Natural killer cell treated with Interleukin-12 subunit alpha and Interleukin-12 subunit beta and Interleukin-15 and Interleukin-18, amount 100 ng/mL, for 72 hours (primary cell): ENCODE measurements at places on chromosomes 1 and 21.

GRCh38 chr1:41740630-41741239 is 178.0 kb downstream of the HIVEP3 start:
- DNase-seq: no peak

DNA sequence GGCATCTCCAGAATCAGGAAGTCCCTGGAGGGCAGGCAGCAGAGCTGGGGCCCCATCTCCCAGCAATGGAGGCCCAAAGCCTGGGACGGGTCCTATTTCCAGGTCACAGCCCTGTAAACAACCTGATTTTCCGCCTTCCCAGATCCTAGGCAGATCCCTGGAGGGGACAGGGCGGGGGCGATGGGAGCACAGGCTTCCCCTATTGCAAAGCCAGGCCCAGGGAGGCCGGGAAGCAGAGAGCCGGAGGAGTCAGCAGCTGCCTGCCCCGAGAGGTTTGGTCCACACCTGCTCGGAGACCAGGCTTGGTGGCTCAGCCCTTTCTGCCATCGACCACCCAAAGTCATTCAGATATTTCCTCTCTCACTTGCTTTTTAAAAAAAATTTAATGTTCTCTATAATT is 29.2 kb downstream of the CASZ1 start:
- no peak for DNase-seq

DNA sequence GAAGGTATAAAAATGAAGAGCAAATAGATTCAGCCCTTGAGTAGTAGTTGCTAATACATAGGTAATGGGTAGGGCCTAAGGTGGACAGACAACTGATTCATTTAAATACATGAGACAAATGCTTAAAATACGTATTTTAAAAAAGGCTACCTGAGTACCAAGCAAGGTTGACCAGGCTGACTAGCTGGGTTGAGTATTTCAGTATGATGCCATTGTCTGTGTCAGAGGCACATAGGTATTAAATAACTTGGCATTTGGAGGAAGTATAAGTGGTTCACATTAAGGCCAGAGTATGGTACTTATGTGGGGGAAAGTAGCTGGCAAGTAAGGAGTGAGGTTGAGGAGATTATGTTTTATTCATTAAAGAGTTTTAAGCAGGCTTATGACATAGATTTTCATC is 19.4 kb downstream of the NEK7 start:
- no peak for DNase-seq

DNA sequence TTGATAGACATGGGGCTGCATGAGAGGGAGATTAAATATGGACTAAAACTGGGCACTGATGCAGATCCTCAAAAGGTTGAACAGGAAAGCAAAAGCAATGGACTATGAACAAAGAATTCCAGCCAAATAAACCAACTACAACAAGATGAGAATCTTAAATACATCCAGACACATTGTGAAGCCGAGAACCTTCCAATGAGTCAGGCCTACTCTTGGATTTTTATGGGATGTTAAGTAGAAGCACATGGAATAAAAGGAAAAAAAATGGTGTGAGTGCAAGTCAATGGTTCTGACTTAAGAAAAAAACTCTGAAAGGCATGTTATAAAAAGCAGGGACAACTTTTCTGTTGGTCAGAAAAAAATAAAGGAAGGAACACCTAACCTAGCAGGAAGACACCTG is 227.2 kb downstream of the DPYD start:
- no peak for DNase-seq

DNA sequence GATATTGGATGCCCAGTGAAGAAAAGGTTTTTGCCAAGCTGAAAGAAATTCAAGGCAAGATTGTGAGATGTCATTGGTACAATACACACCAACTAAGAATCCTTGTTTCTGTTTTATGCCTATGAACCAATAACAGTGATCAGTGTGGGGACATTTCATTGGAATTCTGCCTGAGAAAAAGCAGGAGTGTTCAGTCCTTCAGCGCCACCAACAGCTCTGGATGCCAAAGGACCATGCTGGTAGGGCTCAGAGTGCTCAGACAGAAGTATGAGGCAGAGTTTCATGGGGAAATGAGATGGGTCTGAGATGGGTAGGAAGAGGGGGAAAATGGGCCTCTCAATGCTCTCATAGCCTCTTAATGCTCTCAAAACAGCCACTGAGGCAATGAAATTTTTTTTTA is 56.5 kb downstream of the GABPA start:
- no peak for DNase-seq

- DNase-seq: no peak
Measured at GRCh38 chr1:46557403-46557802, 6.0 kb upstream of the KNCN start.

DNA sequence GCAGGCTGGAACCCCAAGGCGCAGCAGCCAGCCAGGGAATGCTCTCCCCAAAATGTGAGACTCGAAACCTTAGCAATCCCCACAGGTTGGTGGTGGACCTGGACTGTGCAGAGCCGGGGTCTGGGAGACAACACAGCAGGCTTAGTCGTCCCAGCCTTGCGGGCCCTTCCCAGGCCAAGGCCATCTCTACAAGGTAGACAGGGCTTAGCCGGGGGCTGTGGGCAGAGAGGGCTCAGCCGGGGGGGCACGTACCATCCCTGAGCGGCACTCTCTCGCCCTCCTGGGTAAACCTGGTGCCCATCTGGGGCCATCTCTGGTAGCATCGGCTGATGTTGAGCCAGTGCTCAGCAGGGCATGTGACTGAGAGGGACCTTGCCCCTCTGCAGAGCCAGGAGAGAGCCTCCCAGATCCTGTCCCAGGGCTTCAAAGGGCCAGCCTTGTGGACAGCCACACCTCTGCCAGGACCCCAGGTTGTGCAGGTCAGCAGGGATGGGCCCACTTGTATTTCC is 2.2 kb upstream of the ACTRT2 start:
- no peak for DNase-seq

- DNase-seq: no peak
Measured at GRCh38 chr1:71882637-71883036, 399.7 kb downstream of the NEGR1 start.

- DNase-seq: no peak
Measured at GRCh38 chr1:229266274-229266673, 4.6 kb upstream of the RAB4A start.

DNA sequence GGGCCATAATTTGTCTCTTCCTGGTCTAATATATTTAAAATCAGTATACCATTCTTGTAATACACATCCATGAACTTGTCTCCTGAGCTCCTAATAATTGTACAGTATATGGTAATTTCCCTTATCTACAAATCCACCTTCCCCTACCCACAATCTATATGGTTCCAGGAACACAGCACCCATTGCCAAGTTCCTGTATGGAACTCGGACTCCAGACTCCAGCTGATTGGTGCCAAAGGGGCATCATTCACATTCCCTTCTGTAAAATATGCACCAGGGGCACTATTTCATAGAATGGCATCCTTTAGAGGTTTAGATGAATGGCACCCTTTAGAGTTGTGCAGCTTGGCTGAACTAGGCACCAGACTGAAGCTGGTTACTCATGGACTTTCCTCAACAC is 58.8 kb upstream of the ZSWIM5 start:
- no peak for DNase-seq
